ENCODE measurements at places on chromosomes 5 and 9. TPM values are rescaled to one million over a fixed set of nuclear protein-coding genes. Genes with fewer than 3 reads are reported as not detected.

Gene ADAMTS2
- 3.5 TPM for polyA plus RNA-seq

Gene PCDHB15
- polyA plus RNA-seq, result 0.48 TPM

DNA sequence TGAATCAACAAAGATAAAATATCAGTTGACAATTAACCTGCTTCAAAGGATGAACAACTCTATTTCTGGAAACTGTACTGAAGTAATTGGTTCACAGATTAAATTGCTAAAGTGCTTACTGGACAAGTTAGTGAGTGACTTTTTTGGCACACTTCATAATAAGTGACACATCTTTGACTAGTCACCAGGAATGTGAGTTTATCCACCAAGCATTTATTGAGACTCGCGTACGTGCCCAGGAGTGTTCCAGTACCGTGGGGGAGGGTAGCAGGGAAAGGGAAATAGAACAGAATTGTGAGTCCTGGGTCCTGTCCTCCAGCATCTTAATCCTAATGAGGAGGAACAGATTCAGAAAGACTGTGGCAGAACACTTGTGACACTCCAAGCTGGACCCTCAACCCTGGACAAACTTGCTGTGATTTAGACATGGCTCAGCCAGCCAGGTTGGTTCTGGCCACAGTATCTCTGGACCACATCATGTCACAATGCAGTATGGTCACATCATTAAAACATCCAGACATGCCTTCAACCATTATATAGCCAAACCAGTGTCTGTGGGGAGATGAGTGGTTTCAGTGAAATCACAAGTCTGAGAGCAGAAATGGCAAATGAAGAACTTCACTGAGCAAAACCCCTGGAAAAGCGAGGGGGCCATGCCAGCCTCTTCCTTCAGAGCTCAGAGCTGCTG, 623.1 kb downstream of the BNC2 start:
- no peak for DNase-seq

- DNase-seq, result no peak
Observed at GRCh38 chr9:118928722-118929121, 440.5 kb downstream of the BRINP1 start.

Gene TAF11L5
- not detected for polyA plus RNA-seq

DNA sequence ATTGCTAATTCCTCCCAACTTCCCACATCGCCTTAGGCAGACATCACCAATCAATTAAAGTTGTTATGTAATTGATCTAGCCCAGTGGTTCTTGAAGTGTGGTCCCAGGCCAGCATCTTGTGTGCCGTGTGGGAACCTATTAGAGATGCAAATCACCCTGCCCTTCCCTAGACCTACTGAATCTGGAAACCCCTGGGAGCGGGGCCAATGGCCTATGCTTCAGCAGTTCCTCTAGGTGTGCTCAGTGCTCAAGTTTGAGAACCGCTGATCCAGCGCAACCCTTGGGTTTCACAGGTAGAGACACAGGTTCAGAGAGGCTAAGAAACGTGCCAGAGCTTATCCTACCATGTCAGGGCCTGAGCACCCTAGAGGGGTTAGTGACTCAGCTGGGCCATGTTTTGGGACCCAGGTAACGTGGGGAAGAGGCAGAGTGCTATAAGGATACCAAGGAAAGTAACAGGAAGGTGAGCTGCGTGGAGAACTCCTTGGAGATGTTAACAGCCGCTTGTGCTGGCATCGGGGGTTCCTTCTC, 4.4 kb downstream of the SLC34A1 start:
- DNase-seq, result no peak

GRCh38 chr5:9166202-9167112, 379.4 kb downstream of the SEMA5A start:
- no peak for DNase-seq

Gene FBP2
- not detected for polyA plus RNA-seq

Gene S100Z
- 0.17 TPM for polyA plus RNA-seq

GRCh38 chr5:45262061-45262590, 434.1 kb downstream of the HCN1 start:
- DNase-seq, result no peak

Gene TGFBI
- polyA plus RNA-seq, result 457 TPM

Gene TOMM5
- 118 TPM for polyA plus RNA-seq

Gene LRRC70
- 0.05 TPM for polyA plus RNA-seq

GRCh38 chr9:128254855-128255759, 20.7 kb downstream of the GOLGA2 start:
- DNase-seq, result peak; percentile 51

- DNase-seq, result no peak
Observed at GRCh38 chr9:111527347-111527746, 2.4 kb downstream of the ZNF483 start.

DNA sequence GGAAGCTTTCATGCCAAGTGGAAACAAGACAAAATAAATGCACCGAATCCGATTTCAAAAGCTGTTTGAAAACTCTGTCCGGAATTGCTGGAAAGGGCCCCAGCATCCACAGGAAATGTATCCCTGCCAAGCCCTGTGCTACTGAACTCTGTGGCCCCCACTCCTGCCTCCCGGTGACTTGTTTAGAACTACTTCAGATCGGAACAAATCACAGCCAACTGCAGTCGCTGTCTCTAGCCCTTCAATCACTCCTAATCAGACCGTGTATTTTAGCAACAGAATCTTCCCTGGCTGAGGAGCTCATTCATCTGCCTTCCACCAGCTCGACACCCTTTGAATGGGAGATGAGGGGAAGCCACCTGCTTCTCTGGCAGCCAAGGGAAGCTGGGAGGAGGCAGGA, 94.1 kb downstream of the KCNIP1 start:
- DNase-seq, result no peak

DNA sequence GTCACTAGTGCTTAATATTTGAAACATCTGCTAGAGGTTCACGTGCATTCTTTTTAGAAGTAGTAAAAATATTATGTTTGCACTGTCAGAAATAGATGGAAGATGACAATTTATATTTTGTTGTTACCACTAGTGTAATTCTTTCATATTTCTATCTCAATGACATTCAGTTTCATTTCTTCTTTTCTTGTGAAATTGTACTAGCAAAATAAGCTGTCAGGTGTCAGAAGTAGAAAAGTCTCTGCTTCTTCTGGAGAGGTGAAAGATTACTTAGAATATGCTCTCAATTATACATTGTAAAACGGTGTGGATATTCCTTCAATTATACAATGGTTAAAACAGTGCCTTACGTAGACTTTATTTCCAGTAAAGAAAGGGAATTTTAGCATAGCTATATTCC, 395.4 kb downstream of the CSNK1G3 start:
- DNase-seq, result no peak

Measured in HepG2 (cell line).